Skin of body (tissue), 3 donors: ENCODE measurements at places on chromosomes 2 and 18. TPM values are rescaled to one million over a fixed set of nuclear protein-coding genes. Genes with fewer than 3 reads are reported as not detected.

DNA sequence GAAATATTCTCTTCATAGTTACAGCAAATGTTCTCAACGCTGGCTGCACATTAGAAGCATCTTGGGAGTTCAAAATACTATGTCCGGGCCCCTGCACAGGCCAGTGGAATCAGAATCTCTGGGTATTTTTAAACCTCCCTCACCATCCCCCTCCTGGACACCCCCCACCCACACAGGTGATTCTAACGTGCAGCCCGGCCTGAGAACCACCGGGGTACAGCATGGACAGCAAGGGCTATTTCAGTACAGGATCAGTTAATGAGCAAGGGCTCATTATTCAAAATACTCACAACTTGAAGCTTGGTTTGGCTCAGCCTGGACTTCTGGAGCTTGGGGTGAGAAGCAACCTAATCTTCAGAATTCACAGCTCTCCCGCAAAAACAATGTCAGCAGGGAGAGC, 31.4 kb downstream of the INO80C start:
- DNase-seq: no peak

GRCh38 chr2:157076526-157077161, 180.9 kb upstream of the GALNT5 start:
- no peak for DNase-seq

- no peak for DNase-seq
These were observed 37.8 kb downstream of the RIT2 start for GRCh38 chr18:43077510-43078308.

PROKR1 gene
- 0.10 TPM for total RNA-seq

DNA sequence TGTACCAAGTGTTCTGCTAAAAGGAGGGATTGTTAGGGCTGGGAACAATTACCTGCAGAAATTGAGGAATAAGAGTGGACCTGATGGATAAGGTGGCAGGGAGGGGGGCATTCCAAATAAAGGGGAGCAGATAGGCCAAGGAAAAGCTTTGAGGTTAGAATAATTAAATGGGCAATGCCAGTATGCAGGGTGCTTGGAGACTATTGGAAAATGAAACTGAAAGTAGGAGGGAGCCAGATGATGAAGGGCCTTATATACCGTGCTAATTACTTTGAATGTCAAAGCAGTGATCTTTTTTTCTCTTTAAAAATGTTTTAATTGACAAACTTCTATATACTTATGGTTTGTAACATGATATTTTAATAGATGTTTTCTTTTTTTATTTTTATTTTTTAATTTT, 42.9 kb downstream of the MMADHC start:
- no peak for DNase-seq

DNA sequence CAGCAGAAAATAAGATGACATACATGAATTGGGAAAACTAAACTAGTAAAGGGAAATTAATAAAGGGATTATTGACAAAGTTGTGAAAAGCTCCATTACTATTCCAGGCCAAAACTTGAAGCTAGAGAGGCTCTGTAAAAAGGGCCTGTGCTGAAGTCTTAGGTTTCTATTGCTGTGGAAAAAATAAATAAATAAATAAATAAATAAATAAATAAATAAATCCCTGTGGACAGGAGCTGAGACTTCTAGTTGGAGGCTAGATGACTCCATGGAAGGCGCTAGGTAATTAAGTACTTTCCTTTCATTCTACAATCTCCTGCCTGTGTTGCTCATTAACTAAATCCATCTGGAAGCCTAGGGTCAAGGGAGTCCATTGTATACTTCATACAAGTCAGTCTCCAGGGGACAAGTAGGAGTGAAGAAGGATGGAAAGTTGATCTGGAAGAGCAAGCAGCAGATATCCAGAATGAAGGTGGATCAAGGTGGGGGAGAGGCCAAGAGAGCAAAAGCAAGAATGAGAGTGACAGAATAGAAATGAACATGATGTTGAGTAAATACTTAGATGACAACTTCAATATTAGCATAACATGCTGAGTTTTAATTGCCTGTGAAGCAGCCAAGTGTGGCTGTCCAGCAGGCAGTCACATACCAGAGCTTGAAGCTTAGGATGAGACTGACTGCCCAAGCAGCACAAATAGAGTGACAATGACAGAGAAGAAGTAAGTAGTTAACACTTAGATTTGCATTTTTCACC, 26.2 kb upstream of the CCNT2 start:
- DNase-seq: no peak

PSTPIP2 gene
- 7.9 TPM for total RNA-seq

DNA sequence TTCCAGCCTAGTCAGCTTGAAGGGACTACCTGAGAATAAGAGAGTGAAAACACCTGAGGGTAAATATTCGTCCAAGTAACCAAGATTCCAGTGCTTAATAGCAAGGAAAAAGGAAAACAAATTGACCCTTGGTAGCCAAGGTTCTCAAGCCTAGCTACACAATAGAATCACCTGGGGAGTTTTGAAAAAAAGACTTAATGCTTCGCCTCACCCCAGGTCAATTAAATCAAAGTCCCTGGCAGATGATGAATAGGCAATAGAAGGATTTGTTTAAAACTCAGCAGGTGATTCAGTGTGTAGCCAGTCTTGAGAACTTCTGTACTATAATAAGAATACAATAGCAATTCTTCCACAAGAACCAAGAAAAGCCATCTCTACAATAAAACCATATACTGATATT, 500.2 kb downstream of the XIRP2 start:
- DNase-seq: no peak

SULT1C4 gene
- 14.7 TPM for total RNA-seq

GRCh38 chr18:79746730-79747129, 51.0 kb upstream of the KCNG2 start:
- DNase-seq: no peak

ERMN gene
- total RNA-seq: 0.10 TPM
